ENCODE measurements at places on chromosomes 6 and 20.

DNA sequence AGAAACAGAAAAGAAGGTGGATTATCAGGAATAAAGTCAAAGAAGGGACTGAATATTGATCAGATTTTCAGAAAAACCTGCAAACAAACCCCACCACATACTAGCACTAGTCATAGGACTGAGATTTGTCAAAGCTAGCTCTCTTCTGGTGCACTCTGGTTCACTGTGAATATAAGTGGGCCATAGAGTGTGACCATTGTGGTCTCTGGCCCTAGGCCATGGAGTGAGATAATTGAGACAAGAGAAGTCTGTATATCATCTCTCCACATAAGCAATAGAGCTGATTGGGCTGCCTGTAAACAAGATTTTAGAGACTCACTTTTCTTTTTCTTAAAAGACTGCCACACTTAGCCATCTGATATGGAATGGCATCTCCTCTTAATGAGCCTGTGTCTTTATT is 247.2 kb downstream of the LAMA2 start:
- DNase-seq = no peak

- no peak for DNase-seq
These were observed 95.0 kb upstream of the FAM8A1 start for GRCh38 chr6:17505062-17505476.

DNA sequence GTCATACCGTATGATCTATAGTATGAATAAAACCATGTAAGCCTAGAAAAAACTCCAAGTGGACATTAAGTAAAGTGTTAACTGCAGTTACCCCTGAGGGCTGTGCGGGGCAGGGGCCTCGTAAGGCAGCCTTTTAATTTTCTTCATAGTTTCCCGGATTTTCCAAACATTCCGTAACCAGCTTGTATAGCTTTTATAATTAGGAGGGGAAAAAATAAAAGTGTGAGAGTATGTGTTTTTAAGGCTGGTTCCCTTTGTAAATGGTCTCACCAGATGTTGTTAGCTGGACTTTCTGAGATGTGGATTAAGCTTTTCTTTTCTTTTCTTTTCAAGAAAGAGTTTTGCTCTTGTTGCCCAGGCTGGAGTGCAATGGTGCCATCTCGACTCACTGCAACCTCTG is 7.0 kb downstream of the KIAA1755 start:
- DNase-seq = no peak

DNA sequence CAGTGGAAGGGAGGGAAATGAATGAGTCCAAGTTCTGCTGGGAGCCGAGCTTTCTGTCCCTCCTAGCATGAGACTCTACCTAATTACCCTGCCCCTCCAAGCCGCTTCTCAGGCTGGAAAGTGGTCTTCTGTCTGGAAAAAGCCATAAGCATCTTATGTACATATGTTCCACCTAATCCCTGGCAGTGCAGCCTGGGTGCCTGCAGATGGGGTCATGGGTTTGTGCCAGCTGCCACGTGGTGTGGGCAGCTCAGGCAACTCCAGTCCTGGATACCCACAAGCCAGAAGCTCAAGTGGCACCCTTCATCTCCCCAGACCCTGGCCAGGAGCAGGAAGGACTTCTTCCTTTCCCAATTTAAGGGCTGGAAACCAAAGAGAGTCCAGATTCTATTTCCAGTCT is 253.1 kb downstream of the LY86 start:
- DNase-seq = no peak

GRCh38 chr6:32742374-32742773 is 1.2 kb downstream of the HLA-DQA2 start:
- DNase-seq = no peak

GRCh38 chr6:108557494-108558371 is 3.0 kb upstream of the FOXO3 start:
- DNase-seq = no peak

DNA sequence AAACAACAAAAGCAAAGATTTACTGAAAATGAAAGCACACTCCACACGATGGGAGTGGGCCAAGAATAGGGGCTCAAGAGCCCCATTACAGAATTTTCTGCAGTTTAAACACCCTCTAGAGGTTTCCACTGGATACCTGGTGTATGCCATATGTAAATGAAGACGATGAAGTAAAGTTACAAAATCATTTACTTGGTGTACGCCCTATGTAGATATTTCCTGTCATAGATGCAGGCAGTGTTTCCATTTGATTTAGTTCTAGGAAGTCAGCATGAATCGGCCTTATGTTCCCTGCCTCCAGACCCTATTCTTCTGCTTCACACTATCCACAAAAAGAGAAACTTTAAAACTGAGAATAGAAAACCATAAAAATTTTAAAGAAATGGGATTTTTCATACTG is 404.4 kb upstream of the GJE1 start:
- DNase-seq = no peak

- no peak for DNase-seq
These were observed 23.0 kb downstream of the ENTPD6 start for GRCh38 chr20:25218492-25218891.

DNA sequence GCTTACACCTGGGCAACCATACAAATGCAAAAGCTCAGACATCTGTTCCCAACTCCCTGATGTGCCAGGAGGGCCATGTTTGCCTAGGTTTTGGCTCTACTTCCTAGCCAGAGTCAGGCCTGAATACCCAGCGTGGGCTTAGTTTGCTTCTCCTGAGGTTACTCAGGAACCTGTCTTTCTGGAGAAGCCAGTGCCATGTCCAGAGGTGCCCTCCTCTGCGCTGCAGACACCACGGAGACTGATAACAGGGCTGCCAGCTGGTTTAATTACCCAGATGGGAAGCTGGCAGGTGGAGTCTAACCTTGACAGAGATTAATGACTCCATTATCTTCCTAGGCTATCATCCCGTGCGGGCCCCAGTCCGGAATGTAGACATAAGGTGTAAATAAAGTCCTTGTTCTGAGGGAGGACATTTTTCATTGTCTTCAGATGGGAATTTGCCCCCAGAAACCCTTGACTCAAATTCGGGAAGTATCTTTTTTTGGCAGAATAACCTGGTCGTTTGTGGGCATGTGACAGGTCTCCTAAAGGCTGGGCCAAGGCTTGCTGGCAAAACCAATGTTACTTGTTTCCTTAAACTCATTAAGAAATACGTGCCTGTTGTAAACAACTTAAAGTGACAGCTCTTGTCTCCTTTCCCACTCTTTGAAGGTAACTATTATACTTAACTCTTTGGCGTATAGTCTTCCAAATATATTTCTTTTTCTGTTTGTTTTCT is 29.2 kb upstream of the ZNFX1 start:
- no peak for DNase-seq

DNA sequence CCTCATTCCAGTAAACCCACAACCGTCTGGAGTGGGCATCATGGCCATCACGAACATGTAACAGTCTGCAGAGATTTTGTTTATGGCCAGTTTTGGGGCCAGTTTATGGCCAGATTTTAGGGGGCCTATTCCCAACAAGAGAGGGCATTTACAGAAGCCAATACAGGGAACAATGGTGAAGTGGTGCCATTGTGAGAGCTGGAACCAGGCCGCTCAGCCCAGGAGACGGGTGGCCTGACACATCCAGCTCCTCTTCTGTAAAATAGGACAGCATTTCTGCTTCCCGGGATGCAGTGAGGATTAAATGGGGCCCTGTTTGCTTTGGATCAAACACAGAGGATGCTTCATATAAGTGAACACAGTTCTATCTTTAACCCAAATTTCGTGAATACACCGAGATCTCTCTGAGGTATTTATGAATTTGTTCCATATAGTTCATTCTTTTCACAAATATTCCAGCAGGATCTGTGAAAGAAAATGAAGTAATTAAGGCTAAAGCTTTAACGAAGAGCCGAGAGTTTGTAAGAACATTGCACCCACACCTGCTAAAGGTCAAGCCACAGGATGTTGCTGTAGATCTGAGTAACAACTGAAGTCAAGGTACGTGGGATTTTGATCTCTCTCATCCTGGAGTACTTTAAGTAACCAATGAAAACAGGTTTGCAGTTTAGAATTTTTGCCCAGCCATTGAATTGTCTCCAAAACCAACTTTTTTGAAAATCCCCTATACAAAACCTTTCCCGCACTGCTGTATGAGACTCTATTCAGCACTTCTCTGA is 14.5 kb upstream of the SIRPG start:
- no peak for DNase-seq

- no peak for DNase-seq
These were observed 54.0 kb downstream of the GMDS start for GRCh38 chr6:2191390-2191740.

- DNase-seq = no peak
These were observed 20.5 kb downstream of the TSHZ2 start for GRCh38 chr20:52992632-52993031.

DNA sequence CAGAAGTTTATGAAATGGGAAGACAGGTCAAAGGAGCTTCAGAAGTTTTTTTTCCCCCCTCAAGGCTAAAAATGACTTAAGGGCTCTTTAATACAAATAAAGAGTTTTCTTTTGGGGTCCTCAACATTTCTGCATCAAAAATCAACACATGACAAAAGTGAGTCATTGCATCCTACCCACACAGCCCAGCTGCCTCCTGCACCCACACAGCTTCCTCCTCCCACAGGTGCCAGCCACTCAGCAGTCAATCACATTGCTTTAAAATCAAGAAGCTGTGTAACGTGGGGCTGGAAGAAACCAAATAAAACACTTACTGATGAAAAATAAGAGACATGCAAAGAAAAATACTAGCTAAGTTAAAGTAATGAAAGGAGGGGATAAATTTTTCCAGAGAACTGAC is 68.5 kb downstream of the MAP3K5 start:
- no peak for DNase-seq

GRCh38 chr20:10297684-10298240 is 79.1 kb downstream of the SNAP25 start:
- DNase-seq = no peak

GRCh38 chr6:126026001-126026400 is 39.7 kb downstream of the TRMT11 start:
- no peak for DNase-seq

GRCh38 chr20:52948491-52948890 is 23.7 kb upstream of the TSHZ2 start:
- no peak for DNase-seq

- no peak for DNase-seq
These were observed 2.9 kb downstream of the FOXP4 start for GRCh38 chr6:41548841-41549642.

DNA sequence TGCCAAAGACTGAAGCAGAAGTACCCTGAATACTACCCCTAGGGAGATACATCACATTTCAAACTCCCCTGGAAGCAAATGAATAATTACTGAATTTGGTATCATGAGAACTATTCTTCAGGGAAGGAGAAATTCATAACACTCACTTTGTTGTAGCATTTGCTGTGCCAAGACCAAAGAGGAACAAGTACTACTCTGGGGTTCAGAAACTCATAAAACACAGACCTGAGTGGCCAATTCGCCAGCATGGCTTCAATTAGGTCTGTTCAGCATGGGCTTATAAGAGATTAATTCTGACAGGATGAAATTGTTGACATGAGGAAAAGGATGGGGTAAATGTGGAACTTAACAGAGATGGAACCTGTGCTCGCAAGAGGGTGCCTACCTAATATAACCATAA is 6.5 kb downstream of the ELOVL5 start:
- DNase-seq = no peak

- DNase-seq = no peak
These were observed 10.7 kb upstream of the SLC17A4 start for GRCh38 chr6:25743868-25744267.

- DNase-seq = no peak
These were observed 140.2 kb downstream of the VEGFA start for GRCh38 chr6:43910149-43910637.

DNA sequence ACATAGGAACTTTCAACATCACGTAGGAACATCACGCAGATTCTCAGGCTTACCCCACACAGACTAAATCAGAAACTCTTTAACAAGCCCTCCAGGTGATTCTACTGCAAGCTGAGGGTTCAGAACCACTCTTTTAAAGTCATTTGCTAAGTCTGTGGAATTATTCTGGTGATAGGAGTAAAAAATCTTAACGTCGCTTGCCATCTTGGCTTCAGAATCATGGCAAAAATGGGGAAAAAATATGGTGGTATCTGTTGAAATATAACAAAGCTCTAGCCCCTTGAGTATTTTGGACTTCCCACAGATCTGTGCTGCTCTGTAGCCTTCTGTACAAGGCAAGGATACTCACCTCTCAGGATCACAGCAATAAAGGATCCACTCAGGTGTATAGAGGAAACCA is 17.4 kb downstream of the FOXO3 start:
- DNase-seq = no peak

DNA sequence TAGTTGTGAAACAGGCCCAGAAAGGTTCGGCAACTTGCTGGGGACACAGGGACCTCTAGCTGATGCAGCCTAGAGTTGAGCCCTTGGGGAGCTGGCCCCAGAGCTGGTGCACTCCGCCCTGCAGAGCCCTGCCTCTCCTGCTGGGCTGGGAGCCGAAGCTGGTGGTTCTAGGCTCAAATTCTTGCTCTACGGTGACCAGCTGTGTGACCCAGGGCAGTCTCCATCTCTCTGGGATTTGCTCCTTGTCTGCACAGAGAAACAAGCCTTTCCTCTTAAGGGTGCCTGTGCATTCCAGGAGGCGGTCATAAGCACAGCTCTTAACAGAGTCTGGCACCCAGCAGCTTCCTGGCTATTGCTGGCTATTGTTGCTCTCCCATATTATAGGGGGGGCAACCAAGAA is 47.4 kb downstream of the RBM38 start:
- DNase-seq = no peak

- no peak for DNase-seq
These were observed 35.5 kb upstream of the ZFAND3 start for GRCh38 chr6:37783856-37784584.

- no peak for DNase-seq
These were observed 79.8 kb downstream of the QKI start for GRCh38 chr6:163494279-163494727.

GRCh38 chr6:168052291-168052891 is 26.6 kb downstream of the FRMD1 start:
- no peak for DNase-seq

- DNase-seq = no peak
These were observed 125.3 kb upstream of the AKIRIN2 start for GRCh38 chr6:87827346-87827745.

DNA sequence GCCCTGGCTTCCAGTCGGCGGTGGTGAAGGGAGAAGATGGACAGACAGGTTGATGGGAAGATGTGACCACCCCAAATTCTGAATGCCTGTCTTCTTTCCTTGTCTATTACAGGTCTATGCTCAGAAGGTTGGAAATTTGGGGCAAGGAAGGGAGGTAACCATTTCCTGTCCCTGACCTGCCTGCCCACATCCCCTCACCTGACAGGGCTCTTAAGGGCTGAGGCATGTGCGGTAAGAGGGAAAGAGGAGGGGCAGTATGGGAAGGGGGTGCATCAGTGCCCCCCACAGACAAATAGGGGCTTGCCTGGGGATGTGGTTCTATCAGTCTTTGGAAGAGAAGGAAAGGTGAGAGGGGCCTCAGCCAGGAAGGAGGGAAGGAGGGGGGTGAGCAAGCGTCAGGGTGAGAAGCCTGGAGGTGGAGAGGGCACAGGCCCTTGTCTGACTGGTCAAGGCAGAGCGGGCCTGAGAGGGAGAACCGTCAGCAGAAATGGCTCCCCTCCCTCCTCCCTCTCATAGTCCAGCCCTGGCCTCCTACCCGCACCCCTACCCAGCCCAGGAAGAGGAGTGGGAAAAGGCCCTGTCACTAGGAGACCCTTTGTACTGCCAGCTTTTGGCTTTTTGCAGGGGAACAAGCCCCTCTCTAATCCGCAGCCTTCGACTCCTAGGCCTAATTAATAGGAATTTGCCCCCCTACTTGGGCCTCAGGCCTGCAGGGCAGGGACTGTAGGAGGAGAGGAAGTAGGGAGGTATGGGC is 104.4 kb upstream of the FOXP4 start:
- no peak for DNase-seq

GRCh38 chr20:57921676-57922075 is 211.9 kb upstream of the PMEPA1 start:
- no peak for DNase-seq

- DNase-seq = no peak
These were observed 391.8 kb downstream of the SAMD5 start for GRCh38 chr6:147900247-147900830.

GRCh38 chr20:34337982-34338726 is 24.9 kb upstream of the ITCH start:
- no peak for DNase-seq

Measured in iPS DF 19.7 (cell line).